ENCODE measurements at places on chromosomes 1 and 21.

GRCh38 chr1:29260531-29260930, 24.2 kb downstream of the PTPRU start:
- no peak for DNase-seq

- DNase-seq: no peak
Measured at GRCh38 chr21:39807738-39808137, 59.5 kb upstream of the PCP4 start.

DNA sequence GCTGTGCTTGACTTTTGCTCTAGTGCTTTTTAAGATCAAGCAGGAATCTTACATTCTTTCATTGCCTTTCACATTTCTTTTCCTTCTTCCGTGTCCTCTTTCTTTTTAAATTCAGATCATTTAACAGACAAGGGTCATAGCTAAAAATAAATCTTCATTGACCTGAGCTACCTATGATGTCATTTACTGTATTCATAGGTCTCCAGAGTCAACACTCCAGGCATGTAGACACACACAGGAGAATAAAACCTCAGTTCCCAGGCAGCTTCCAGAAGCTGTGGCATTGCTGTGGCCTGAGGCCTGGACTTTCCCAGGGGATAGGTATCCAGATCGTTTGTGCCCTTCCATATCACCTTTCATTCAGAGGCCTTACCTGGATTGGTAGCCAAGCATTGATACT, 38.5 kb upstream of the ENAH start:
- DNase-seq: no peak

DNA sequence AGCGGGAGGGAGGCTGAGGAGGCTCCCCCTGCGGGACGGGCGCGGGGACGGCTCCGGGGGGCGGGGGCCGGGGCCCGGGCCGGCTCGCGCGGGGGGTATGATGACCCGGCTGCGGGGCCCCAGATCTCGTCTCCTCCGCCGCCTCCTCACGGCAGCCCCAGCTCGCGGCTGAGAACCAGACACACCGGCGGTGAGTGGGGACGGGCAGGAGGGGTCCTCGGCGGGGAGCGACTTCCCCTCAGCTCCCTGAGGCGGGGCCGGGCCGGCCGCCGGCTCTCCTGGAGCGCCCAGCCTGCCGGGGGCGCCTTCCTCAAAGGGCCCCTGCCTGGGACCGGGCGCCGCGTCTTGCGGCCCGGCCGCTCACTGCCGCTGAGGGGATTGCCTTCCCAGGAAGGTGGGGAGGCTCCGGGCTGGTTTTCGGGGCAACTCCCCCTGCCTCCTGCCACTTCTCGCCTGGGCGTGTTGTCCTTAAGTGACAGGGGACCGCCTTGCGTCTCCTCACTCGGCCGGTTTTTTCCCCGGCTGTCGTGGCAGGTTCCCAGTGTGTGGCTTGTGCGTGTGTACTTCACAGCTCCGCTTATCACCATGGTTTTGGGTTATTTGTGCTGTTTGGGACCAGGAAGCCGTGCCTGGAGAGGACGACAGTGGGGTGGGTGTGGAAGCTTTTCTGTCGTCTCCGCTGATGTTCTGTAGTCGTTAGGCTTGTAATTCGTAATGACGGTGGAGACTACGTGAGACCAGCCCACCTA, 800 bp downstream of the HIPK1 start:
- no peak for DNase-seq

GRCh38 chr1:31394584-31395193, 18.3 kb upstream of the SERINC2 start:
- DNase-seq: peak; percentile 54

GRCh38 chr1:52153898-52154297, 12.0 kb downstream of the ZFYVE9 start:
- no peak for DNase-seq

DNA sequence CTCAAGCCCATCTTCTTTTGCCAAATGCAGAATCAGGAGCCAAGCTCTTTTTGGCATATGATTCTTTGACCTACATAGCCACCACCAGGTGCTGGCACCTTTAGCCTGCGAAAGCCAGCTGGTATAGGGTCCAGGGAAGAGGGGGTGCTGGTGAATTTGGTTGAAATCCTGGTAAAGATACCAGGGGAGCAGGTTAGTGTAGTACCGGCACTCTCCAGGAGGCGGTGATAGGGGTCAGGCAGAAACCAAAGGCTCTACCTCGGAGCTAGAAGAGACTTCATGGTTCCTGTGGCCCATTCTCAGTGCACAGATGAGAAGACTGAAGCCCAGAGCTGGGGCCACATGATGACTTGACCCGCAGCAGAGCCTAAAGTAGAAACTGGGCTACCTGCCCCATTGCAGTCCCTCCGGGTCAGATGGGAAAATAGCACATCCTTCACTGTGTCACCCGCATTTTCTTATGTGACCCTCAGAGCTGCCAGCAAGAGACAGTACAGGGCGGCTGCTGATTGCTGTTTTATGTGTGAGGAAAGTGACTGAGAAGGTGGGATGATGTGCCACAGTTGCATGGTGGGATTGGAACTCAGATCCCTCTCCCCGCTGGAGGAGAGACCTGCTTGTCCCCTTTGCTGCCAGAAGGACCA, 36.0 kb upstream of the IL19 start:
- no peak for DNase-seq

- DNase-seq: no peak
Measured at GRCh38 chr1:64563958-64564565, 94.1 kb downstream of the CACHD1 start.

DNA sequence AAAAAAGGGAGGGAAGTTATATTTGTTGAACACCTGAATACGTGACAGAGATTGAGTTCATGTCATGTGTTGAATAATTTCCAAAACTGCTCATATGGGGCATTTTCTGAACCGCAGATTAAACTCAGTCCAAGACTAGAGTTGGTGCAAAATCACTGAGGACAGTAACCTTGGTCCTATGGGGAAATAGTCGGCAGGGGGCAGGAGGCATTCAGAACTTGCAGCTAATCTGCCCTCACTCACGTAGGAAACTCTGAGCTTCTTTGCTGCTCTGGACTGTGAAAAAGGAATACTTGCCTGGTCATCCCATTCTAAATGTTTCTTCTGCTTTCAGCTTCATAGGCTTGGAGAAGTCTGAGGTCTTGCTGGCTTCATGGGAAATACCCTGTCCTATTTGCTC, 228.3 kb upstream of the ZP4 start:
- no peak for DNase-seq

GRCh38 chr1:10793129-10793651, 3.3 kb downstream of the CASZ1 start:
- peak; percentile 30 for DNase-seq

DNA sequence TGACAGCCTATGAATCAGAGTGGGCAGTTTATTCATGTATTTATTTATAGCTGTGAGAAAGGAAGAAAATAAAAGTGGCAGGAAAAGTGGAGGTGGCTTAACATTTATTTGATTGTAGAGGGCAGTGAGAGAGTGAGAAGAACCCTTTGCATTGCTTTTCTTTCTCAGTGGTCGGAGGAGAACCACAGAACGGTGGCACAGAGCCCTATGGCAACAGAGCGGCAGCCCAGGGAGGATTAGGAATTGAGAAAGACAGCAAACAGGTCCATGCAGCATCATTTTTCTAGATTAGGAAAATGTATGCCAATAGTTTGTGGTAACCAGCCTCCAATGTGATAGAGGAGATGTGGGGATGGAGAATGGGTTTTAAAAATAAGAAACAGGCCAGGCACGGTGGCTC, 53.1 kb downstream of the NMNAT2 start:
- DNase-seq: no peak

DNA sequence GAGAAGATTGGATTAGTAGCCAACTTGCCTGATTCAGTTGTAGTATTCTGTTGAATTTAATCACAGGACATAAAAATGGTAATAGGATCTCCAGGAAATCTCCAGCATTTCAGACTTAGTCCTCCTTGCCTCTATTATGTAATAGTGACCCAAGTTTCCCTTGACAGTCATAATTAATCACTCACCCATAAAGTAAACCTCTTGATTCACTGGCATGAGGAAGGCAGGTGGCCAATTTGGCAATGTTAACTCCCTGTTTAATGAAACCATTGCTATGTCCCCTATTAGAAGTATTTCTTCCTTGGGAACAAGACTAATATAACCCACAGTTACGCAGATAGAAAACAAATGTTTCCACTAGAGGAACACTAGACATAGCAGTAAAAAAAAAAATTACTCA, 604.8 kb upstream of the CXADR start:
- DNase-seq: no peak

GRCh38 chr1:173043253-173043652, 7.5 kb downstream of the TNFSF18 start:
- no peak for DNase-seq

GRCh38 chr1:39501666-39502065, 10.2 kb downstream of the BMP8A start:
- no peak for DNase-seq

DNA sequence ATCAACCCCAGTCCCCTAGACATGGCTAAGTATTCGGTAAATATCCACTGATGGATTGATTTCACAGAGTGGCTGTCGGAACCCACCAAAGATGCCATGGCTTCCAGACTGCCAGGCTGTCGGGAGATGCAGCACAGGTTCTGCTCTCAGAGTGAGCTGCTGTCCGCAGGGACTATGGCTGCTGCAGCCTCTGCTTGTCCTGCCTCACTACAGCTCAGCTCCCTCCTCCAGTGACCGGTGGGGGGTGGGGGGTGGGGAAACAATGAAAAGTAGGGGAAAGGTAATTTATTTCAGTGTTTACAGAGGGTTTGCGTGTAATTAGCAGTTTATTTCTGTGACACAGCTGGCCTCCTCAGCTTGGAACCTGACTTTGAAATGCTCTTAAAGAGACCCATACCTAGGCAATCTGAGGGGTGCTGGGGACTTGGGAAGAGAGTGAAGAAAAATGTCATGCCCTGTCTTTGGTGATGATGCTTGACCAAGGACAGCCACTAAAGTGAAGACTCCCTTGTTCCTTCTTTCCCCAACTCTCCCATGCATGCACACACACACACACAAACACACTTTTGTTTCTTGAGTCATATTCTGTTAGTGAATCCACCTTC, 109.0 kb downstream of the CACNA1E start:
- no peak for DNase-seq

GRCh38 chr1:29793101-29793546, 556.8 kb downstream of the PTPRU start:
- DNase-seq: peak; percentile 53

DNA sequence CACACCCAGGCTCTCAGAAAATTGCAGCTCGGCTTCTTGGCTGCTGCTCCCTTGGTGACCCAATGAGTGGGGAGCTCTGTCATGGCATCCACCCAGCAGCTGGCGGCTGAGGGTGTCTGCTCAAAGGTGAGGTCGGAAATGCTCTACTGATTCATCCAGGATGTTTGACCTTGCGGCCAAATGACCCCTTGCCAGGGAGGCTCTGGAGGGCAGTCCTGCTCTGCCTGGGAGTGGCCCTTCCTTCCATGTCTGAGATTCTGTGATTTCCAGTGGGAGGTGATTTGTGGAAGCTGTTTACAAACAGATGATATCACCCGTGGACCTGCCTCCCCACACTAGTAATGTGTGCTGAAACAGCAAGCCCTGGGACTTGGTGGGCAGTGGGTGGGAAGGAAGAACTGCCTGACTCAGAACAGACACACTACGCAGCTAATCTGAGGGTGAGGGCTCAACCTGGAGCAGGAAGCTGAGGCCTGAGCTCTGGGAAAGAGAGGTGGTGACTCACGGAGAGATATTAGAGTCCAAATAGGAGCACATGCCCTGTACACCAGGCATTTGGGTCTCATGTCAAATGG, 3.0 kb downstream of the CRCT1 start:
- no peak for DNase-seq

Measured in NCI-H748 treated with DMSO at 0.1 percent for 48 hours (cell line).